IPS DF 6.9 (cell line): ENCODE measurements at places on chromosomes 3 and 15.
A peak's percentile ranks its signal among the peaks of the same experiment; 100 is the strongest.

DNA sequence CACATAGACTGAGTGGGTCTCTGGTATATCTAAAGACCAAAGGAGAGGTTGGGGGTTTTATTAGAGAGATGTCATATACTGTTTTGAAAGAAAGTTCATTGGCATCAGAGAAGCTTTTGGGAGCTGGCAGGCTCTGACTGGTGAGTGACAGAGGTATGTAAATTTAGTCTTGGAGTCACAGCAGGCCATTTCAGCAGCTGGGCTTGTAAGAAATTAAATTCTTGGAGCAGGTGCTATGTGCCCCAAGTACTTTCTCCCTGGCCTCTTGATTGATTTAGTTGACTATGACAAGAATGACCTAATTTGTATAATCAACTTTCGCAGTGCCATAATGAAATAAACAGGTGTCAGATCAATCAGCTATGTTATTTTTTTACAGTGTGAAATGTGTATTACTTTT, 47.8 kb upstream of the CDAN1 start:
- H3K27ac ChIP-seq: no peak overlapping the region
- no peak for DNase-seq
- no peaks in the 10 kb centered on the region for H3K36me3 ChIP-seq
- H3K27me3 ChIP-seq: no peaks in the 10 kb centered on the region

GRCh38 chr15:31930967-31931366, 99.3 kb upstream of the CHRNA7 start:
- no peaks in the 10 kb centered on the region for H3K36me3 ChIP-seq
- no peak overlapping the region for H3K27ac ChIP-seq
- no peak for DNase-seq
- H3K4me3 ChIP-seq: no peak overlapping the region
- no peaks in the 10 kb centered on the region for H3K4me1 ChIP-seq

DNA sequence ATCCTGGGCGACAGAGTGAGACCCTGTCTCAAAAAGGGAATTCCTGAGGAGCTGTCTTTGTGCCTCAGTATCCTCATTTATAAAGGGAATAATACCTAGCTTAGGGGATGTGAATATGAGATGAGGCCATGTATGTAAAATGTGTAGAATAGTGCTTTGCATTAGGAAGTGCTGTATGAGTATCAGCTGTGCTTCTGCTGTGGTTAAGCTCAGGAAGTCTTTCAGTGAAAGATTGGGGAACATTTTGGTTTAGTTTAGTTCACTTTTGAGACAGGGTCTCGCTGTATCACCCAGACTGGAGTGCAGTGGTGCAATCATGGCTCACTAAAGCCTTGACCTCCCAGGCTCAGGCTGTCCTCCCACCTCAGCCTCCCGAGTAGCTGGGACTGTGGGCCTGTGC, 10.6 kb downstream of the THUMPD3 start:
- H3K27ac ChIP-seq: no peak overlapping the region
- H3K4me3 ChIP-seq: no peak overlapping the region
- no peaks in the 10 kb centered on the region for H3K27me3 ChIP-seq
- no peak for DNase-seq
- H3K36me3 ChIP-seq: peaks cover 3% of the 10 kb centered on the region; the same call in 1 of the 2 replicates
- H3K4me1 ChIP-seq: no peaks in the 10 kb centered on the region

GRCh38 chr3:52218026-52218425, 7.4 kb downstream of the TLR9 start:
- no peak overlapping the region for H3K27ac ChIP-seq
- no peaks in the 10 kb centered on the region for H3K27me3 ChIP-seq
- no peak for DNase-seq
- H3K36me3 ChIP-seq: peaks cover 9% of the 10 kb centered on the region; the same call in 1 of the 2 replicates
- H3K4me1 ChIP-seq: no peaks in the 10 kb centered on the region

GRCh38 chr15:77859491-77860060, 217.9 kb downstream of the TBC1D2B start:
- H3K27me3 ChIP-seq: no peaks in the 10 kb centered on the region
- H3K27ac ChIP-seq: no peak overlapping the region
- no peaks in the 10 kb centered on the region; the same call in 1 of the 2 replicates for H3K4me1 ChIP-seq
- no peaks in the 10 kb centered on the region for H3K36me3 ChIP-seq
- H3K4me3 ChIP-seq: no peak overlapping the region

DNA sequence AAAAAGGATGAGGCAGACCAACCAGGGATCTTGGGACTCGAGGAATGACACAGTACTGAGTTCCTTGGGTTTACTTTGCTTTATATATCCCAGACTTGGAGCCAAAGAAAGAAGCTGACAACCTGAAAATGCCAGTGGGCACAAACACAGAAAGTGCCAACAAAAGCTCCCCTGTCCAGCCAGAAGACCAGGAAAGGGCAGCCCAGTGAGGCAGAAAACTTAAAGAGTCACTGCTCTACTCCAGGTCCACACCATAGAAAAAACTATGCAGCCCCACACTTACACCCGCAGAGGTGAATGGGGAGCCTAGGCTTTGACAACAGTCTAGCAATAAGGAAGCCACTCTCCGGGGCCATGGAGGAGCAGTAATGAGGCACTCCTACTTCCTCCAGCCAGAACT, 80.3 kb downstream of the FLNB start:
- no peaks in the 10 kb centered on the region for H3K36me3 ChIP-seq
- H3K4me1 ChIP-seq: no peaks in the 10 kb centered on the region
- H3K27ac ChIP-seq: no peak overlapping the region
- DNase-seq: no peak
- H3K4me3 ChIP-seq: no peak overlapping the region
- H3K27me3 ChIP-seq: no peaks in the 10 kb centered on the region

GRCh38 chr3:126292318-126293070, 64.7 kb downstream of the KLF15 start:
- peaks cover 5% of the 10 kb centered on the region; the same call in 1 of the 2 replicates for H3K27me3 ChIP-seq
- no peak overlapping the region for H3K4me3 ChIP-seq

DNA sequence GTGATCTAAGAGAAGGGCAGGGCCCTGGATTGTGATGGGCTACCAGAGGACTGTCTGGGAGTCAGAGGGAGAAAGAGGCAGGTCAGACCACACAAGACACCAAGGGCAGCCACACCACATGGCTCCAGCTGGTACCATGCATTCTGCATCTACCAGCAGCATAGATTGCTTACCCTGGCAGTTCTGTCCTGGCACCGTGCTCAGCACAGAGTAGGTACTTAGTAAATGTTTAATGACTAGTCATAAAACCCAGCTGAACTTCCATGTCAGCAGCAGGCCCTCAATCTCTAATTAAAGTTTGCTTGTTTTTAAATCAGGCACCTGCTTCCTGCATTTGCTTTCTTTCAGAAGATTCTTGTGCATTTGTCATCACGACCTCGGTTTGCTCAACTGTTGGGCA, 77.3 kb upstream of the ATP2B2 start:
- H3K27ac ChIP-seq: no peak overlapping the region
- no peak for DNase-seq
- H3K36me3 ChIP-seq: no peaks in the 10 kb centered on the region
- H3K27me3 ChIP-seq: no peaks in the 10 kb centered on the region

- DNase-seq: no peak
- H3K27me3 ChIP-seq: no peaks in the 10 kb centered on the region; the same call in 1 of the 2 replicates
- no peak overlapping the region for H3K4me3 ChIP-seq
- no peaks in the 10 kb centered on the region for H3K4me1 ChIP-seq
- H3K36me3 ChIP-seq: no peaks in the 10 kb centered on the region
Measured at GRCh38 chr15:75811626-75812025, 31.6 kb upstream of the UBE2Q2 start.

DNA sequence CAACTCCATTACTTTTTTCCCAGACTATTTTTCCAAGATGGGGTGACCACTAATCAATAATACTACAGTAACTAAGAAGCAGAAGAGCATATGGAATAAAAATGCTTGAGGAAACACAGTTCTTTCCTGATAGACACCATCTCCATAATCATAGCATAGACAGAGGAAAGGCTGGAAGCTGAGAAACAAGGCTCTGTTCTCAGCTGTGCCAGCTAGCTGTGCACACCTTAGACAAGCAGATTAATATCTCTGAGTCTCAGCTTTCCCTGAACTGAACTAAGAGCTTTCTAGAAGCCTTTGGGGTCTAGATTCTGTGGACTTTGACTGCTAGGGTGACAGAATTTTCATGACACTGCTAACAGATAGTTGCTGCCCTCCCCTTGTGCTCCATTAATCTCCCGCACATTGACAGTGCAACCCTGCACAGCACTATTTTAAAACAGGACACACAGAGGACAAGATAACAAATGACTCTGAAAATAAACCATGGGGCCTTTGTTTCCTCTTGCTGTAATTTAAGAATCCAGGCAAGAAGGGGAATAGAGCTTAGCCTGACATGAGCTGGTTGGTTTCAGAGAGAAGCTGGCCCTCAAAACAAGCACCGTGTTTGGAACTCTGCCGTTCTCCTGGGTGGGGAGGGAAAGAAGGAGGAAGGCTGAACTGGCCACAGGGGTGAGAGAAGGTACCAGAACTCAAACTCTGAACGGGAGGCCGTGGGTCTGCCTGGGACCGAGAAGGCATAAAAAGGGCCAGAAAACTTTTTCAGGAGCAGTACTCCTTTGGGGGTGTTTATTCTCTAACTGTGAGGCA, 67.4 kb downstream of the ATP13A5 start:
- no peak overlapping the region for H3K4me3 ChIP-seq
- no peaks in the 10 kb centered on the region for H3K36me3 ChIP-seq
- 0 out of 2 replicates have a peak, but pooled peaks cover 2% of the 10 kb centered on the region for H3K4me1 ChIP-seq
- H3K27ac ChIP-seq: no peak overlapping the region
- no peaks in the 10 kb centered on the region for H3K27me3 ChIP-seq
- DNase-seq: no peak

- no peaks in the 10 kb centered on the region for H3K27me3 ChIP-seq
- H3K4me3 ChIP-seq: no peak overlapping the region
- H3K36me3 ChIP-seq: no peaks in the 10 kb centered on the region
Measured at GRCh38 chr3:141056751-141057171, 5.6 kb downstream of the SPSB4 start.

- H3K4me1 ChIP-seq: no peaks in the 10 kb centered on the region; the same call in 1 of the 2 replicates
- DNase-seq: no peak
- H3K4me3 ChIP-seq: no peak overlapping the region
- H3K27me3 ChIP-seq: no peaks in the 10 kb centered on the region
- H3K27ac ChIP-seq: no peak overlapping the region
- H3K36me3 ChIP-seq: no peaks in the 10 kb centered on the region
Measured at GRCh38 chr3:168088106-168088720, 7.5 kb downstream of the GOLIM4 start.

DNA sequence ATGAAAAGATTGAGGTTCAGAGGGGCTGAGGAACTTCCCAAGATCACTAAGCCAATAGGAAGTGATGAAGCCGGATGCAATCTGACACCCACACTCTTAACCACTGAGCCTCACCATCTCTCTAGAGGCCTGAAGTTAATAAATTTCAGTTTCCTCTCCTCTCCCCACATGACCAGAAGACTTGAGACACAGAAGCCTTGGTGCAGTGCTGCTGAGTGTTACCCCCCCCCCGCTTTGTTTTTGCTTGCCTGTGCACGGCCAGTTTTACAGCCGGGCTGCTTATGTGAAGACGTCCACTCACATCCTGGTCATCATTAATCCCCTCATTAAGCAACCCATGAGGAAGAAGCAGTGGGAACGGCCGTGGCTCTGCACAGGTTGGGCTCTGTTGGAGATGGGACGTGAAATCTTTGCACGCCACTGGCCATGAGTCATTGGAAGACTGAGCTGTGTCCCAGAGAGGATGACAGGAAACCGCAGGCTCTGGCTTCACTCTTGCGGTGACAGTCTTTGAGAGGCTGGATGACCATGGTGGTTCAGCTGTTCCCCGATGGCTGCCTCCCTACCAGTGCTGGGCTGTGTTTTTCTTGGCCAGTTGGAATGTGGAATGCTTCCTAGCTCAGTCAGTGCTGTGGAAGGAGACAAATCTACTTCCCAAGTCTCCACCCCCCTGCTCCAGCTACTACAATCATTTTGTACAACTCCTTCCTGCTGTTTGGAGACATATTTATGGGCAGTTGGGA, 232.6 kb upstream of the LRTM1 start:
- no peak overlapping the region for H3K4me3 ChIP-seq
- H3K27me3 ChIP-seq: no peaks in the 10 kb centered on the region
- DNase-seq: no peak
- no peaks in the 10 kb centered on the region for H3K36me3 ChIP-seq

- no peak overlapping the region for H3K4me3 ChIP-seq
- DNase-seq: no peak
- H3K36me3 ChIP-seq: no peaks in the 10 kb centered on the region
- H3K27ac ChIP-seq: no peak overlapping the region
Measured at GRCh38 chr15:58258501-58259292, 120.5 kb downstream of the AQP9 start.

GRCh38 chr3:50389414-50389767, 30.1 kb upstream of the TMEM115 start:
- H3K4me3 ChIP-seq: no peak overlapping the region
- no peaks in the 10 kb centered on the region for H3K27me3 ChIP-seq
- no peaks in the 10 kb centered on the region; the same call in 1 of the 2 replicates for H3K4me1 ChIP-seq
- H3K27ac ChIP-seq: no peak overlapping the region
- no peaks in the 10 kb centered on the region; the same call in 1 of the 2 replicates for H3K36me3 ChIP-seq

- no peak for DNase-seq
- no peak overlapping the region for H3K27ac ChIP-seq
- no peaks in the 10 kb centered on the region for H3K4me1 ChIP-seq
- no peaks in the 10 kb centered on the region for H3K27me3 ChIP-seq
- H3K4me3 ChIP-seq: no peak overlapping the region
Measured at GRCh38 chr15:100759106-100759505, 120.5 kb upstream of the ALDH1A3 start.

- DNase-seq: no peak
- no peaks in the 10 kb centered on the region for H3K36me3 ChIP-seq
- no peaks in the 10 kb centered on the region; the same call in 1 of the 2 replicates for H3K4me1 ChIP-seq
- no peak overlapping the region for H3K27ac ChIP-seq
Measured at GRCh38 chr3:69890084-69890483, 109.4 kb upstream of the SAMMSON start.

- H3K4me1 ChIP-seq: peaks cover 3% of the 10 kb centered on the region; the same call in 1 of the 2 replicates
- no peaks in the 10 kb centered on the region for H3K27me3 ChIP-seq
- no peak overlapping the region for H3K4me3 ChIP-seq
- no peak overlapping the region for H3K27ac ChIP-seq
- DNase-seq: no peak
Measured at GRCh38 chr3:45443459-45443858, 55.1 kb downstream of the LARS2 start.

DNA sequence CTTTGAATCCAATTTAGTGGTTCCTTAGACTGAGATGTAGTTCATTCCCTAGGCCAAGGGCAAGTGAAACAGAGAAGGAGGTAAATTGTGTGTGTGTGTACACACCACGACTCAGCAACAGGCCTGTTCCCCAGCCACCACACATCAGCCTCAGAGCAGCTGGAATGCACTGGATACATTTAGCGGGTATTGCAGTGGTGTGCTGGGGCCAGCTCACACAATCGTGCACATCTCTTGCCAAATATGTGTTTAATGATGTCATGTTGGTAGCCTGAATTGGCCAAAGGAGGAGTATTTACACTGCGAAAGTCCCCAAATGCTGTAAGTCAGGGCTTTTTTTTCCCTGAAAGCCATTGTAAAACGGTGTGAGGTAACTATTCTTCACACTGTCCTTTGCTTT, 82.3 kb downstream of the RBPMS2 start:
- peaks cover 48% of the 10 kb centered on the region for H3K36me3 ChIP-seq
- H3K27ac ChIP-seq: no peak overlapping the region
- no peaks in the 10 kb centered on the region for H3K27me3 ChIP-seq
- no peak for DNase-seq
- H3K4me3 ChIP-seq: no peak overlapping the region

GRCh38 chr3:99910752-99911290, 93.2 kb downstream of the CMSS1 start:
- no peak for DNase-seq
- H3K27me3 ChIP-seq: no peaks in the 10 kb centered on the region
- H3K4me3 ChIP-seq: no peak overlapping the region

- no peak overlapping the region for H3K27ac ChIP-seq
- H3K4me3 ChIP-seq: no peak overlapping the region
- no peak for DNase-seq
- H3K27me3 ChIP-seq: no peaks in the 10 kb centered on the region
Measured at GRCh38 chr15:30859091-30859874, 44.4 kb upstream of the FAN1 start.

GRCh38 chr3:71754610-71755253, 1.1 kb downstream of the GPR27 start:
- H3K36me3 ChIP-seq: no peaks in the 10 kb centered on the region
- no peak overlapping the region for H3K27ac ChIP-seq
- peaks cover 6% of the 10 kb centered on the region; the same call in 1 of the 2 replicates for H3K4me1 ChIP-seq
- peaks cover 23% of the 10 kb centered on the region for H3K27me3 ChIP-seq
- peak overlapping the region; percentile 72; the same call in 1 of the 2 replicates for H3K4me3 ChIP-seq
